DMS79 (cell line): ENCODE measurements at places on chromosomes 6 and 20.

DNA sequence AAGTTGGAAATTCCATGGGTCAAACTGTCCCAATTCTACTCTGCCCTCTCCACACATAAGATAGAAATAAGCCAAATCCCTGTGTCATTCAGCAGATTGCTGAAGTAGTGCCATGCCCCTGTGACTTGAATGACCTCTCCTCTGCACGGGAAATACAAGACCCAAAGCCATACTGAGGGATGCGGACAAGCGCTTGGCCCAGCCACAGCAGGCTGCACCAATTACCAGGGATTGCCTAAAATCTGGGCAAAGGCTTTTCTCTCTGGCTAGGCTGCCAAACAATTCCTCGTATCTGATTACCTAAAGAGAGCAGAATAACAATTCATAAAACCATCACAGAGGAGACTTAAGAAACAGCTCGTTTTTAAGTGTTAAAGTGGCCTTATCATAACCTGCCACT lies 421.8 kb upstream of the JARID2 start:
- DNase-seq: no peak

- no peak for DNase-seq
Observed at GRCh38 chr6:65091561-65091960, 615.5 kb downstream of the EYS start.

DNA sequence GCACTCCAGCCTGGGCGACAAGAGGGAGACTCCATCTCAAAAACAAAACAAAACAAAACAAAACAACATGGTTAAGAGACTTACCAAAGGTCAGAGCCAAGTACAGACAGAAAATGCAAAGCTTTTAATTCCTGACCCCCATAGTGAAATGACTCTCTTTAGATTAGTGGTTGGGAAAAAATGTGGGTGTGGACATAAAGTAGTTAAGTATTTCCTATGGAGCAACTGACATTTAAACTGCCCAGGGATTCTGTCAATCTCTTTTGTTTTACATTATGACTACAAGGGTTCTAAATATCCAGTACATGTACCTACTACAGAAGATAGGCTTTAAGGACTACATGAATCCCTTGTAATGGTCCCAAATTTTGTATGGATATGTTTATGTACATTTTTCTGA lies 75.1 kb downstream of the IRAK1BP1 start:
- no peak for DNase-seq

- no peak for DNase-seq
Observed at GRCh38 chr6:138953451-138953850, 34.6 kb downstream of the REPS1 start.

DNA sequence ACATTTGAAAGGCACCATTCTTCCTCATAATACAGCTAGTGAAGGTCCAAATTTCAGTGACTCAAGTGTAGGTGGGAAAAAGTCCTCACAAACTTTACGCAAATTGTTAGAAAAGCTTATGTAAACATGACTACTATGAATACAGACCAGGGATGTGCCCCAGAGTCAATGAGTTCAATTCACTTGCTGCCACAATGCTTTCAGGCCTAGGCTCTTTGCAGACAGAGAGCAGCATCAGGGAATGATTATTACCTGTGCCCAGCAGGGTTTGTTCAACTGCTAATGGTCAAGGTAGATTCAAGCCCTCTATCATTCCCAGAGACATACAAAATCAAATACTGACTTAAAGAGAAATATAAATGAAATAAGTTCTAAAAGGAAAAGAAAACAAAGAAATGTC lies 84.0 kb downstream of the LAMA2 start:
- no peak for DNase-seq

DNA sequence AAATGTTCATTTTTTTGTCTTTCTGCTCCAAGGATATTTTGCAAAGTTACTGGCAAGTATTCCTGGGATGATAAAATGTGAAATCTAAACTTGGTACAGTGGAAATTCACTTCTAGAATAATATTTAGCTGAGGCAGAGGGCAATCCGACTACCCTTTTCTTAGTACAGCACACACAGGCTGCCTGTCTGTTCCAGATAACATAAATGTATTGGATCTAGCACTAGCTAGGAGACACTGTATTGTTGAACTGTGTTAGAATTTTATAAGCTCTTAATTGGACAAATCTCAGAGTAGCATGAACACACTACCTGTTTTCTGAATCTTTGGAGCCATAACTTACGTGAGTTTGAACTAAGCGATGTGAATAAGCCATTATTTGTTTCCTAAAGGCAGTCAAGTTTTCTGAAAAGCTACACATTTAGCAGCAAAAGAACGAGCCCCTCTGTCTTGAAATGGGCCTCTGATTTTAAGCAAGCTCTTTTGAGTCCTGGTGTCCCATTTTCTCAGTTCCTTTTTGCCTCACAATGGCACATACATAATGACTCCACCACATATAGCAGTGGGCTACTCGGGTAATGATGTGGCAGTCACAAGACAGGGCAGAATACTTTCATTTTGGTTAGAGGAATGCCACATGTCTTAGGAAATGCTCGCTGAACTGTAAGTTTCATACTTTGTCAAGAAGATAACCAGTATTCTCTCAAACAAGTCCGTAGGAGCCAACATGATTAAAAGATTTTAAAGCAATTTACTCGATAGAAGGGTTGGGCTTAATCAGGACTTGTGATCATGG lies 116.5 kb upstream of the ESR1 start:
- DNase-seq: no peak

- no peak for DNase-seq
Observed at GRCh38 chr6:9083108-9083507, 647.8 kb upstream of the SLC35B3 start.

DNA sequence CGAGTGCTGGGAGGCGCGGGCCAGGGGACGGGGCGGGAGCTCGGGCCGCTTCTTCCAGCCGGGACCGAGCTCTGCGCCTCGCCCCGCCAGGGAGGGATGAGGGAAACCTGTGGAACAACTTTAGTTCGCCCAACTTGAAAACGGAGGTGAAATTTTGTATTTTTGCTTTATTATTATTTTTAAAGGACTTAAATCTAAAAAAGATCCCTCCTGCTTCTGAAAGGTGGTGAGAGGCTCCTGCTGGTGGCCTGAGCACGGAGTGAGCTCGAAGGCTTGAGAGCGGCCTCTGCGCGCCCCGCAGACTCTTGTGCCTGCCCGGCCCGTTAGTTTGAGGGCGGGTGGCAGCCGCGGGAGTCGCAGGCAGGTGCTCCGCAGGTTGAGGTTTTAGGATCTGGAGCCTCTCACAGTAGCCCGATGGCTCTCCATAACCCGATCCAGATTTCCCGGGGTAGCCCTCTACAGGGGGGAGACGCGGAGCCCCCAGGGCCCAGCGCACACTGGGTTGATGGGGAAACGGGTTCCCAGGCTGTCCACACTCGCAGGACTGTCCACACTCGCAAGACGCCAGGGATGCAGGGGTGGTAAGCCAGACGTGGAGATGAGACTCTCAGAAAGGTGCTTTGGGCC lies 46.2 kb upstream of the SUPT3H start:
- no peak for DNase-seq

DNA sequence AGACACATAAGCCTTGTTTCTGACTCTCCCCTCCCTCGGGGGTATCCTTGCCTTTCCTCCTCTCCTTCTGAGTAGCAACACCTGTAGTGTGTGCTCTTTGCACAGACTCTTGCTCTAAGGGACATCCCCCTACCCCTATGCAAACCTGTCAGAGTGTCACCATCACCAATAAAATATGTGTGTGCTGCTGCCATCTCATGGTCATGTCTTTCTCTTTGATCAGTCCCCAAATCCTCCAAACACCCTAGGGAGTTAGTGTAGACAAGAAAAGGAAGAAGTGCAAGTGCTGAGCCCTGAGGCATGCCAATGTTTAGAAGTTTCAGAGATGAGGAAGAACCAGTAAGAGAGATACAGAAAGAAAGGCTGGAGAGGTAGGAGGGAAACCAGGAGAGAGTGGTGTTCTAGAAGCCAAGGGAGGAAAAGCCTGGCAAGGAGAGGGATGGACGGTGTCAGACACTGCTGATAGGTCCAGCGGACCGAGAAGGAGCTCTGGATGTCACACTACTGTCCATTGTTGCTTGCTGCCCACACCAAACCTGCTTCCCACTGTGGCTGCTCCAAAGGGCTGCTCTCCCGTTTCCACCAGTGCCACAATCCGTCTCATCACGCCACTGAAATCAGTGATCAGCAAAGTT lies 16.4 kb downstream of the TRMT6 start:
- no peak for DNase-seq

DNA sequence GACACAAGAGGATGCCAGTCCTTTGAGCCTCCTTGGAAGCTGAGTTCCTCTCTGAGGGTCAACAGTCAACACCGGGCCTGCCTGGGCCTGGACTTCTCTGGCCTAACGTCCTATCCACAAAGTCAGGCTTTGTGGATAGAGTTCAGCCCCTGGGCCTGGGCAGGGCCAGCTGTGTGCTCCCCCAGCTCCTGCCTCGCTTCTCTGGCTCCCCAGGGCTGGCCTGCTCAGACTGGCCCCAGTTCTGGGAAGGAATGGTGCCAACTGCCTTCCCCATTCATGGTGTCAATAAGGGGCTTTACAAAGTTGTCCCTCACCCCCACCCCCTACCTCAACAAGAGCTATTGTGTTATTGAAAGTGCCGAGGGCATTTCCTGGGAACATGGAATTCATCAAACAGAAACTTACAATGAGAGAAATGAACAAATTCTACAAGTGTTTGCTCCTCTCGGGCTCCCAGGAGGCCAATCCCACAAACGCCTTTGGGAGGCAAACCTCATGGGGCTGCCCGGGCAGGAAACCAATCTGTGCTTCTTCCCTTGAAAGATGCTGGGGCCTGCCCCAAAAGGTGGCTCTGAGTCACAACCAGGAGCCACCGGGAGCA lies 26.5 kb upstream of the PPP1R14C start:
- DNase-seq: no peak

- no peak for DNase-seq
Observed at GRCh38 chr6:131244942-131245341, 109.7 kb downstream of the AKAP7 start.

GRCh38 chr6:90204327-90205056 lies 92.2 kb downstream of the BACH2 start:
- no peak for DNase-seq

DNA sequence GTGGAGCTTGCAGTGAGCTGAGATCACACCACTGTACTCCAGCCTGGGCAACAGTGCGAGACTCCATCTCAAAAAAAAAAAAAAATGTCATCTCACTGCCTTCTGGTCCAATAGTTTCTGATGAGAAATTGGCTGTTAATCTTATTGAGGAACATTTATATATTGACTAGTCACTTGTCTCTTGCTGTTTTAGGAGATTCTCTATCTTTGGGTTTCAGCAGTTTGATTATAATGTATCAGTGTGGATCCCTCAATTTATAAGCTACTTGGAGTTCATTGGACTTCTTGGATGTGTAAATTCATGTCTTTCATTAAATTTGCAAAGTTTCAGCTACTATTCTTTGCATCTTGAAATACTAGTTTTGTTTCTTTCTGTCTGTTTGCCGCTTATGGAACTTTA lies 11.2 kb downstream of the ZGPAT start:
- no peak for DNase-seq

GRCh38 chr6:112408522-112408921 lies 61.4 kb downstream of the RFPL4B start:
- no peak for DNase-seq

DNA sequence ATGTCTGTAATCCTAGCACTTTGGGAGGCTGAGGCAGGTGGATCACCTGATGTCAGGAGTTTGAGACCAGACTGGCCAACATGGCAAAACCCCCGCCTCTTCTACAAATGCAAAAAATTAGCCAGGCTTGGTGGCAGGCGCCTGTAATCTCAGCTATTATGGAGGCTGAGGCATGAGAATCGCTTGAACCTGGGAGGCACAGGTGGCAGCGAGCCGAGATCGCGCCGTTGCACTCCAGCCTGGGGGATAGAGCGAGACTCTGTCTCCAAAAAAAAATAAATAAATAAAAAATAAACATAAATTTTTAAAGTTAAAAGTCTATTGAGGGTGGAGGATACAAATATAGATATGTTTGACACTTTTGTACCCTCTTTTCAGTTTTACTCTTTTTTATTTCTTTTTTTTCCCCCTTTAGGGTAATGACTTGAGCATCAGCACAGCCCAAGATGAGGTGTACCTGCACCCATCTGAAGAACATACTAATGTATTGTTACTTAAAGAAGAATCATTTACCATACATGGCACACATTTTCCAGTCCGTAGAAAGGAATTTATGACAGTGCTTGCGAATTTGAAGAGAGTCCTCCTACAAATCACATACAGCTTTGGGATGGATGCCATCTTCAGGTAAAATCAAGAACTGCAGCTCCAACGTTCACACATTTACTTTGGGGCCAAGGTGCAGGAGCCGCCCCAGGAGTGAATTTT lies 368.9 kb downstream of the LAMA2 start:
- DNase-seq: no peak

- DNase-seq: no peak
Observed at GRCh38 chr6:139447656-139447975, 73.2 kb upstream of the CITED2 start.

- DNase-seq: no peak
Observed at GRCh38 chr20:1108437-1108920, 9.9 kb upstream of the PSMF1 start.

DNA sequence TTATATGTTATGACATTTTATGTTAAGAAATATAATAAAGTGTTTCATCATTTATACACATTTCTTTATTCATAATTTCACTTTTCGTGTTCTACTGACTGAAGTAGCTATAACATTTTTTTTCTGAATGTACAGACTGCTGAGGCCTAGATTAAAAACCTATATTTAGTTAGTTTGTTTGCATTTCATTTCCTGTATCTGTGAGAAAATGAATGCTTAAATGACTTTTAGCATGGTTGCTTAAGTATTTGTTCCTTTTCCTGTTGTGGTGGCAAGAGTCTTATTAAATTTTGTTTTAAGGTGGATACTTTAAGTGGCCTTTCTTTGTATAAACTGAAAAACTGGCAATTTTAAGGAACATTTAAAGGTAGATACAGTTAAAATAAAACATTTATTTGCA lies 779.7 kb upstream of the MAN1A1 start:
- DNase-seq: no peak

- no peak for DNase-seq
Observed at GRCh38 chr6:63802606-63803206, 167.1 kb downstream of the PHF3 start.

DNA sequence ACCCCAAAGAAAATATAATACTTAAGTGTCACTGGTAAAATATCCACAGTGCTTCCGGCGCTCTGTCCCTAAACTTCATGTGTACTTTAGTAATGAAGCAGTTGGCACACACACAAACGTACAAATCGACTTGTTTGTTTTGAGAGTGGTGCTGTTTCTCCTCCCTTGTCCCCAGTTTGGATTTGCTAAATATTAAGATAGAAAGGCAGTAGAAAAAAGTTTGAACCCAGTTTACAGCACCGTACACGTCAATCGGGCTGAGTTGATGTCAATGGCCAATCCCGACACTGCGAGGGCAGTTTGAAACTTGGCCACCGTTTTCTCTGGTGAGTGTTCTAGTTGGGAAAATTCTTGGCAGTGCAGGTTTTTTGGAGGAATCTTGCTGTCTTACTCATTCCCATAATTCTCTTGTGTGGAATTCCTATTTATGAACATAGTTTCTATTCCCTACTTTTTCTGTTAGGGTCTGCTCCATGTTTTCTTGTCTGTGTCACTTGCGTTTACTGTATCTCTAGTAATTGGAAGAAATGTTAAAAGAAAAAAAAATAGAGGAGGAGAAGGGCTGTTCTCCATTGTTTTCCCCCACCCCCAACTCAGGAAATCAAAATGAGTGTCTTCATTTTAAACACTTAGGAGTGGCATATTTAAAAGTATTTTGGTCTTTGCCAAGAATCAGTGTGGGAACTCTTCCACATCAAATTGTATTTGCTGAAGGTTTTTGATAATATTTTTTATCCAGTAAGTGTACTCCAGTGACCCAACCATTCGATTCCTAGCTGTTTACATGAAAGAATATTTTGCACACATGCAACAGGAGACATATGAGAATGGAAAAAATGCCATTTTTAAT lies 72.3 kb downstream of the OR2B2 start:
- DNase-seq: no peak
